ENCODE measurements at places on chromosomes 12 and 14.

- DNase-seq, result no peak
Observed at GRCh38 chr12:54592316-54592715, 3.9 kb upstream of the PPP1R1A start.

GRCh38 chr12:1972260-1972659 is 32.0 kb downstream of the DCP1B start:
- no peak for DNase-seq

GRCh38 chr14:64681796-64682710 is 22.2 kb upstream of the PLEKHG3 start:
- no peak for DNase-seq

DNA sequence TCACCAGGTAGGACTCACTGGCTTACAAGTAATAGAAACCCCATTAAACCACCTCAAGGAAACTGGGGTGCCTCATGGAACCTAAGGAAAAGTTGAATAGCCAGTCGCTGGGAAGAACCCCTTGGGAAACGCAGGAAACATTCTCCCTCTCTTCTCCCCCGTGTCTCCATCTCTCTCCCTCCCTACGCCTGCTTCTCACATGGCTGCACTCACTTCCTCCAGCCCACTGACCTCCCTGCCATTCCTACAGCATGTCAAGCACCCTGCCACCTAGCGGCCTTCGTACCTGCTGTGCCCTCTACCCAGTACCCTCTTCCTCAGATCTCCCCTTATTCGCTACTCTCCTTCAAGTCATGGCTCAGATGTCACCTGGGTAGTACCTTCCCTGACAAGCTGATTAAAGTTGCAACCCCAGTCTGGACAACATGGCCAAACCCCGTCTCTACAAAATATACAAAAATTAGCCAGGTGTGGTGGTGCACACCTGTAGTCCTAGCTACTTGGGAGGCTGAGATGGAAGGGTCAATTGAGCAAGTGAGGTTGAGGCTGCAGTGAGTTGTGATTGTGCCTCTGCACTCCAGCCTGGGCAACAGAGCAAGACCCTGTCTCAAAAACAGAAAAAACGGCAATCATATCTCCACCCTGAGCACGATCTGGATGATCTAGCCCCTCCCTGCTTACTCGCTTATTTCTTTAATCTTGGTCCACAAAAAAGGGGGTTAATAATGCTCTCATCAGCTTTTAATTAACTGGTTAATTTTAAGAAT is 6.4 kb upstream of the DTX1 start:
- DNase-seq, result no peak

DNA sequence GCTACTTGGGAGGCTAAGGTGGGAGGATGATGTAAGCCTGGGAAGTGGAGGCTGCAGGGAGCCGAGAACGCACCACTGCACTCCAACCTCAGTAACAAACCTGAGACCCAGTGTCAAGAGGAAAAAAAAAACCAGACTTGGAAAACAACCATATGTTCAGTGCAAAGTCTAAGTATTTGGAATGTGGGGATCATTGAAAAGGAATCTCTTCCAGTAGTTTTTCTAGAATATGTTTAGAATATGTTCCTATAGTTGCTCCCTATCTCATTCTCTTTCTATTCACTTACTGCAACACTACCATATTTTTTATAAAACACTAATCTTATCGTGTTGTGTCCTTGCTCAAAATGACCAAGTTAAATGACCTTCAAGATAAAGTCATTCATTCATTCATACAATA is 423.5 kb upstream of the SOX5 start:
- no peak for DNase-seq

GRCh38 chr14:69574263-69574953 is at the start of gene CCDC177:
CCDC177 (minus strand) TSS chr14:69574871; CDS start chr14:69573622, 1,249 bp downstream.
- DNase-seq, result peak; percentile 90

DNA sequence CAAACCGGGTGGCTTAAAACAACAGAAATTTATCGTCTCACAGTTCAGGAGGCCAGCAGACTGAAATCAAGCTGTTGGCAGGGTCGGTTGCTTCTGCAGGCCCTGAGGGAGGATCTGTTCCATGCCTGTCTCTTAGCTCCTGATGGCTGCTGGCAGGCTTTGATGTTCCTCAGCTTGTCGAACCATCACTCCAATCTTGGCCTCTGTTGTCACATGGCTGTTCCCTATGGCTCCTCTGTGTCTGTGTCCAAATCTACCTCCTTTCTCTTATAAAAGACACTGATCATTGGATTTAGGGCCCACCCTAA is 14.0 kb downstream of the NFATC4 start:
- DNase-seq, result no peak

- DNase-seq, result no peak
Observed at GRCh38 chr14:39762576-39763401, 330.6 kb upstream of the FBXO33 start.

DNA sequence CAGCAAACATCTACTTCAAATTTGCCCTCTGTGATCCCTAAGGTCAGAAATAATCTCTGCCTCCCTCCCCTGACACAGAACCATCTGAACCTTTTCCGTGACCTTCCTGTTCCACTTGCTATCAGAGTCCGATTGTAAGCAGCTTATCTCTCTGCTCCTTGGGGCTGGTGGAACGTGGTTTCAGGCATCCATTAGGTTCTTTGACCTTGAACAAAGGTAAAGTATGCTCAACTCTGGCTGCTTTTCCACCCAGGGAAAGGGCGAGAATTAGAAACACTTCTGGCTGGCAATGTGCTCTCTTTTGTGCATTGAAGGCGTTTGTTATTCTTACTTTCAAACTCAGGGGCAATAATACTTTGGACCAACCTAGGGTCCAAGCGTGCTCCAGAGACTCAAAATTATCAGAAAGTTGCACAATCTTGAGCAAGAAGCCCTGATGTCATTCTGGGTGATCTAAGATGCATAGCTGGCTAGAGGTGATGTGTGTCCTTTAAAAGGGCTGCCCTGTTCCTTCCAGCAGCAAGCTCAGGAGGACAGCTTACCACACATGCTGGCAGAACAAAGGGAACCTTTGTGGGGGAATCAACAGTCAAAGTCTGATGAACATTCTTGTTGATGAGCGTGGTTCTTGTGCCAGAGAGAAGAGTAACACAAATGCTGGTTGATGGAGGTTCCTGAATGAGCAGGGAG is 29.8 kb downstream of the ADGRD1 start:
- DNase-seq, result no peak

- no peak for DNase-seq
Observed at GRCh38 chr14:79842270-79842669, 369.0 kb downstream of the DIO2 start.

All from NCI-H524 (cell line).